ENCODE measurements at places on chromosomes 6 and 20.

GRCh38 chr6:25086500-25087091 is 150.8 kb upstream of the RIPOR2 start:
- DNase-seq, result no peak

DNA sequence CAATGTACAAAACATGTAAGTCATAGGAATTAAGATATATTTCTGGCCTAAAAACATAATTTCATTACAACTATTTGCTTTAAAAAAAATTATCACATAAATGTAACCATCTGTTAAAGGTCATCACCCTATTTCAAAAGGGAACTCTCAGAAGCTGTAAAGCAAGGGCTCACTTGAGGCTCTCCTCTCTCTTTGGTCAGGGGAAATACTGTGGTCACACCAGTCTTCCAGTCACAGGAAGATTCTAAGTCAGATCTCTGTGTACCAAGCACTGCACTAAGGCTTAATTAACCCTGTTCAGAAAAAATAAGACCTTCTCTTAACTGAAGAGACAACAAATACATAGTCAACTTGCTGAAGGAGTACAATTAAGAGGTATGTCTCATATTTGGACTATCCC is 75.6 kb downstream of the MMS22L start:
- no peak for DNase-seq

DNA sequence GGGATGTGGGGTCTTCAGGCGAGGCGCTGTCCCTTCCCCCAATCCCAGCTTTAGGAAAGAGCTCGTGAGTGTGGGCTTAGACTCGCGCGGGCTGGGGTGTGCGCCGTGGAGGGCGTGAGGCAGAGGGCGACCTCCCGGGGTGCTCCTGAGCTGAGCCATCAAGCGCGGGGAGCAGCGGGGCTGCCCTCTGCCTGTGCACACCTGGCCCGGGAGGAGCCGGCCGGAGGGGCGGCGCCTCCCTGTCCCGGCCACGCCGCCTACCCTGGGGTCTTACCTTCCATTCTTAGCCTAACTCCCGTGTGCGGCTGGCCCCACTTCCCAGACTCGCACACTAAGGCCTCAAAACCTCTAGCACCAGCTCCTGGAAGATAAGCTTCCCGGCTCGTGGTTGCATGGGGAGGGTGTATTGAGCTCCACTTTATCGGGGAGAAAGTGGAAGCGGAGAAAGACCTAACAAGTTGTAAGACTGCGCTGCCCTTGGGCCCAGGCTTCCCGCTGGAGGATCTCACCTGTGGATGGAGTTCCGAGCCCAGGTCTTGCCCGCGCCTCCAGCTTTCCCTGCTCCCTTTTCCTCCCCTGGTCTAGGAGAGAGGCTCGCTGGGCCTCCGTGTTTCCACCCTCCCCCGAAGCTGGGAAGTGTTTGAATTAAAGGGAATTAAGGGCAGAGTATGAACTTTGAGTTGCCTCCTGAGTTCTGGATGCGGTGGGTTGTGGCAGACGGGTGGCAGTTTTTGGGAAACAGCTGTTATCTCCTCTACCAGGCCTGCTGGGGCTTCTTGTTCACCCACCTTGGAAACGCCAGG is 1.2 kb downstream of the DNMT3B start:
- DNase-seq, result no peak

DNA sequence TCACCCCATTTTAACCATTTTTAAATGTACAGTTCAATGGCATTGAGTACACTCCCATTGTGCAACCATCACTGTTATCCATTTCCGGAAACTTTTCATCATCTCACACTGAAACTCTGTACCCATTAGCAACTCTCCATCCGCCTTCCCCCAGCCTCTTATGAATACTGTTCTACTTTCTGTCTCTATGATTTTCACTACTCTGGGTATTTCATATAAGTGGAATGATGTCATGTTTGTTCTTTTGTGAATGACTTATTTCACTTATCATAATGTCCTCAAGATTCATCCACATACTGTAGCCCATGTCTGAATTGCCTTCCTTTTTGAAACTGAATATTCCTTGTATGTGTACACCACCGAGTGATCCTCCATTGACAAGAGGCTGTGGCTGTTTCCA is 92.9 kb upstream of the TOX2 start:
- no peak for DNase-seq

DNA sequence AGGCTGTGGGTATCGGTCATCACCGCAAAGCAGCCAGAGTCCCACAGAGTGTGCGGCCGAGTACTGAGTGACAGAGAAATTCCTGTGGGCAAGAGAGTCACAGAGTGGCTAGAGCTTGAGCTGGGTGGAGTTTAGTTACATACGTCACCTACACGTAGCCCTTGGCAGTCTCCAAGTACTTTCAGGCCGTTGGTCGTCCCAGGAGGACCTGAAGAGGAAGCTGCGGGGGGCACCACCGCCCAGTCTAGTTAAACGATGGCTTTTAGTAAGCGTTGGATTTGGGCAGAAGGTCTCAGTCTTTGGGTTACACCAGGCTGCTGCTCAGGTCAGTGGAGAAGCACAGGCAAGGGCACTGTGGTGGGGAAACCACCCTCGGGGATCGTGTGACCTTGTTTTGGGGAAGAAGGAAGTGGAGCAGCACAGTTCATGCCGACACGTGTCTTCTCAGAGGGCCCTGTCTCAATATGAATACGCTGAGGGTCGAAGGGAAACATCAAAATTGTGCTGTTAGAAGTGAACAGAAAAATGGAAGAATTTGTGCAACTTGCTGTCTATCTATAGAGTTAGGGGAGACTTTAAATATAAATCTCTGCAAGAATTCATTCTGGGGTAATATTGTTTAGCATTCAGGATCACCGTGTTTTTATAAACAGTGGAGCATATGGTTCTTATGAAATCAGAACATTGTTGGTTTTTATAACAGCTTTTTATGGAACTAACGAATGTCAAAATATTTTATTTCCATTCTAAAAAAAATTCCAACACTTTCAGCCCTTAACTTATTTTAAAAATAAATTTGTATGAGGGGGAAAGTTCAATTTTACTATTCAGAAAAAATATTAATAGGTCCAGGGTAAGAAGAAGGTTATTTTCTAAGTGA is 28.6 kb downstream of the KIF25 start:
- no peak for DNase-seq

DNA sequence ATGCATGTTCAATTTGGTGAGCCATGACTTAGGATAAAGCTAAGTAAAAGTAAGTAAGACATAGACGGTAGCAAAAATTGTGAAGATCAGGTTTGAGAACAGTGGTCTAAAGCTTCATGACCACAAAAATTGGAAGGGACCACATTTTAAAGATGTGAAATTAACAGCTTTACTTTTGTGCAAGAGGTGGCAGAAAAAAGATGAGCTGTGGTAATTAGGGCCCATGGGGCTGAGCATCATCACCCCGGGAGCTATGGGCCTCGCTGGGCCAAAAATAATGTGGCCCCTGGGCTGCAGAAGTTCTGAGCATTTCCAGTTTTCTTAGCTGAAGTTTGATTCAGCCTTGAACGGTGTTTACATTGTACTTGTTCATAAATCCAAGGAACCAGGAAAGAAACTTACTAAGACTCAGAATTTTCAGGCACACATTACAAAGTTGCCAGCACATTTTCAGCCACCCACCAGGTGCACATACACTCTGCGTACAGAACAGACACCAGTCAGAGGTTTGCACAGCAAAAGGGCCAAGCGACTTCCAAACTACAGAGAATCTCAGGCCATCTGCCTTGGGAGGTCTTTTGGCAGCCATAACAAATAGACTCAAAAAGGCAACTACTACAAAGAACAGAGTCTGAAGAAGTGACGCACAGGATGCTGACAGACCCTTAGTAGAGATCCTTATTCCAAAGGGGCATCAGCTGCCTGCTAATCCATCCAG is 57.7 kb downstream of the CSE1L start:
- DNase-seq, result no peak

- DNase-seq, result no peak
These were observed 20.3 kb downstream of the GRIK2 start for GRCh38 chr6:101413773-101414172.

- no peak for DNase-seq
These were observed 125.4 kb upstream of the SAMD5 start for GRCh38 chr6:147382945-147383554.

GRCh38 chr20:58709703-58710039 is 17.1 kb downstream of the NPEPL1 start:
- DNase-seq, result no peak

GRCh38 chr6:163147994-163148393 is 266.5 kb upstream of the QKI start:
- no peak for DNase-seq

- DNase-seq, result no peak
These were observed 28.9 kb upstream of the CCR6 start for GRCh38 chr6:167093922-167094432.

GRCh38 chr20:59985864-59986263 is 27.6 kb downstream of the CDH26 start:
- DNase-seq, result no peak

DNA sequence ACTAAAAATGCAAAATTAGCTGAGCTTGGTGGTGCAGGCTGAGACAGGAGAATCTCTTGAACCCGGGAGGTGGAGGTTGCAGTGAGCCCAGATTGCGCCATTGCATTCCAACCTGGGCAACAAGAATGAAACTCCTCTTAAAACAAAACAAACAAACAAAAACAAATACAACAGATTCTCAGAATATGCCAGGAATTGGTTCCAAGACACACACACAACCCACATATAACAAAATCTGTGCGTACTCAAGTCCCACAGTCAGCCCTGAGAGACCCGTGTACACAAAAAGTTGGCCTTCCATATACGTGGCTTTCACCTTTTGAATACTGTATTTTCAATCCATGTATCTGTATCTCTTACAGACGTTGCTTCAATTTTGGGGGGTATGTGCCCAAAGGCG is 98.9 kb upstream of the MARCKS start:
- DNase-seq, result no peak

GRCh38 chr20:9629831-9630230 is 115.4 kb downstream of the LAMP5 start:
- DNase-seq, result no peak

DNA sequence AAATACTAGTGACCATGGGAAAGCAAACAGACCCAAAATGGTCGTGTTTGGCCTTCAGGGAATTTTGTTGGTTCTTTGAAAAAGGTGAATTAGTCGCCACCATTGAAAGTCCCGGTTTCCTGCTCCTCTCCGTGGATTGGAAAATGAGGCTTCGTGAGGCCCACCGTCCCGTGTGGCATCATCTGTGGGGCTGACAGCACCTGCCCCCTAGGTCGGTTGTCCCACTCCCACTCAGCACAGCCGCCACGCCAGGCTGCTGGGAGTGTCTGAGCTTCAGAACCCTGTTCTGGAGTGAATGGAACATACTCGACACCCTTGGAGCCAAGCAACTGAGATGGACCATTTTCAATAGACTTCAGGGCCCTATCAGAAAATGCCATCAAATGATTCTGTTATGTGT is 33.0 kb upstream of the FOXC1 start:
- no peak for DNase-seq

DNA sequence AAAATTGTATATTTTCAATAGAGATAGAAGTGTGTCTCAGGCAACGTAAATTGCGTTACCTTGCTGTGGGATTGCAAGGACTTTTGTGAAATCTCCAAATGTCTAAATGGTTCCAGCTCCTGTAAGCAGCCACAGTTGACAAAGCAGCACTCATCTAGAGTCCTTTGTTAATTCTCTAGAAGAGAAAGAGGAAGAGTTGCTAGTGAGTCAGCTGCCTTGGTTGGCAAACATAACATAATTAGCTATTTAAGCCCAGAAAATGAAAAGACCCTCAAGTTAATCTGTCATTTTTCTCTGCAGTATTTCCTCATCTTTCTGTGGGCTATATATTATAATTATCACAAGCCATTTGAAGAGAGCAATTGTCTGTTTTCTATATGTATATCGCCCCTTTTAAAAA is 66.4 kb upstream of the FABP7 start:
- no peak for DNase-seq

- no peak for DNase-seq
These were observed 104.9 kb upstream of the NXT1 start for GRCh38 chr20:23245553-23246181.

DNA sequence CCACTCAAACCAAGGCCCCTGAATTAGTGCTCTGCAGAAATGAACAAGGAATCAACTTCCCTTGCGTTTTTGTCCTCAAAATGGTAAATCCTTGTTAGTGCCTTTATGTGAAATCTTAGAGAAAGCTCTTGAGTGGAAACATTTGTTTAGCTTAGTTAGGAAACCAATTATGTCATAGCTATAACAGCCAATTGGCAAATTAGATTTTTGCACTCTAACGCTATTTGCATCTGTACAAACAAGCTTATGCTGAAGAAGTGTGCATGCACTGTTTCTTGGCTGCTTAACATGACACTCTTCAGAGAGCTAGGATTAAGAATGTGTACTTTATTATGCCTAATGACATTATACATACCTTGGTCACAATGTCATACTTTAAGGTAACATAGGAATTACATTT is 622.6 kb upstream of the SLC35B3 start:
- no peak for DNase-seq

DNA sequence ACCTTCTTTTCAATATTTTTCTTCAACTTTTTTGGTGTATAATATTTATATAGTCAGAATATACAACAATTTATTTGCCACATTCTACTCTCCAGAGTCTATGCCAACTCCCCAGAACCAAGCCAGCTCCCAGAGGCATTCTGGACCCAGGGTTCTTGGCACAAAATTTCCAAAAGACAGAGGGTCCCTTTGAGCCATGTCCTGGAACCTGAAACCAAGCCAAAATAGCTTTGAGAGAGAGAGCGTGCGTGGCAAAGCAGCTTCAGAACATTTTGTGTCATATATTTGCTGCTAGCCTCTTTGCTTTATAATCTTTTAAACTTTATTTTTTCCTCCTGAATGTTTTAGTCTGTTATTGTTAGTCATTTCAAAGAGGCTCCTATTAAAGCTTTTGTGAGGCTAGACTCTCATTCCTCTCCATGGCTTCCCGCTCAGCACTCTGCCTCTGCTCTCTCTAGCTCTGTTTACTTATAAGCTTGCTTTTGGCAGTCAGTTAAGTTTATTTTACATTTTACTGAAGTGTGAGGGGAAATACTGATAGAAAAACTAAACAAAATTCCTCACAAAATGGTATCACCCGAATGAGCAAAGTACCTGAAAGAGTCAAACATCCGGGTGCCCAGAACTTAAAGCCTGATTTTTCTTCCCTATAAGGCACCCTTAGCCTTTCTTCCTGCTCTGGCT is 605.1 kb upstream of the ID4 start:
- no peak for DNase-seq

DNA sequence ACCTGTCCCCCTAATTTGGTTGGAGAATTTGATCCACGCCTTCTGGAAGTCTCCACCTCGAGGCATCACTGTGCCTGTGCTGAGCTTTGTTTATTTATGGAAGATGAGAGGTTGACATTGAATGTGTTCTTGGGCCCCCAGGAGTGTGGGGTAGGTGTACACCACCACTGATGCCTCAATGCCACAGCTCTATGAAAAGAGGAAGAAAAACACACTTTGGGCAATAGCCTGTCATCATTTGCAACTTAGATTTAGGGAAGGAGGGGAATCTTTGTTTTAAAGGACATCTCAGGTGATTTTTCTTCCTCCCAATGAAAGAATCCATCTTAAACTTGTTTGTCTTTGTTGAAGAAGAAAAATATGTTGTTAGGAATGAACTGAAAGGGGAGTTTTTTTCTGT is 42.6 kb downstream of the TBC1D7 start:
- DNase-seq, result no peak

GRCh38 chr20:58179432-58180099 is 48.9 kb downstream of the ANKRD60 start:
- DNase-seq, result no peak

GRCh38 chr6:134425513-134425912 is 107.6 kb upstream of the SGK1 start:
- DNase-seq, result no peak

Data from AG09319 (cell line).